ENCODE measurements at places on chromosomes 1 and 21.
A peak's percentile ranks its signal among the peaks of the same experiment; 100 is the strongest.

DNA sequence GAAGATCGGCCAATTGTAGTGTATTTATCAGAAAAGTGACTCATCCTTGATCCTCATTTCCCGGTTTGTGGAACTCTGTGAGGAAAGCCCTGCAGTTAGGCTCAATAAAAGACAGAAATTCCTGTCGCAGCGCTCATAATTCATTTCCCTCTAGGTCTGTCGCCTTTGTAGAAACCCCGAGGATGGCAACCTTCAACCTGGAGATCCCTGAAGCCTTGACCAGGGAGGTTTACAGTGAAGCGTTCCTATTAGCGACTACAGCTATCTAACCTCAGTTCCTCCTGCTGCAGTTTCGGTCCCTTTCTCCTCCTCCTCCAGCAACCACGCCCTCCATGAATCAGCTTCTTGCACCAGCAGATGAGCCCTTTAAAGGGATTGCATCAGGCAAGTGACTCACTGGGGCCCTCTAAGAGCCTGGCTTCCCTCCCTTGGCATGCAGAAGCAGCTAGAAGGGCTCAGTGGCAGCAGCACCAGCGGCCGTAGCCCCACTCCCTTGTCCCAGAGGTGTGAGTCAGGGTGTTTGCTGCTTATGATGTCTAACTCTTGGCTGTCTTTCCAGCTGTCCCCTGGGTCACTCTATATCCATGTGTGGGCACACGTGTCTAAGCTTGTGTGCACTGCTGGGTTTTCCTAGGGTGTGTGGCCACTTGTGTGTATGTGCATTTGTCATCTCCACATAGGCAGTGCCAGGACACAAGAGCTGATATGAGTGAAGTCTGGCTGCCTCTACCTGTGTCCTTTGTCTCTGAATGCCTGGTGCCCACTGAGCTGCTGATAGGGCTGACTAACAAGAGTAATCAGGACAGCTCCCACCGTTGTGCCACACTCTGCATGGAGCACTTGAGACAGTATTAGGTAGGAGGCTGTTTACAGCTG is 779 bp upstream of the STK40 start:
- DNase-seq: peak; percentile 100

- DNase-seq: no peak
These were observed 6.7 kb downstream of the GRHL3 start for GRCh38 chr1:24325587-24326449.

GRCh38 chr21:46661211-46661625 is 25.7 kb downstream of the PRMT2 start:
- peak; percentile 81 for DNase-seq

- no peak for DNase-seq
These were observed 49.9 kb downstream of the UMODL1 start for GRCh38 chr21:42120903-42121535.

- peak; percentile 88 for DNase-seq
These were observed 48.1 kb upstream of the PAXBP1 start for GRCh38 chr21:32819694-32820093.

GRCh38 chr1:19744335-19744743 is 55.4 kb downstream of the TMCO4 start:
- DNase-seq: no peak

DNA sequence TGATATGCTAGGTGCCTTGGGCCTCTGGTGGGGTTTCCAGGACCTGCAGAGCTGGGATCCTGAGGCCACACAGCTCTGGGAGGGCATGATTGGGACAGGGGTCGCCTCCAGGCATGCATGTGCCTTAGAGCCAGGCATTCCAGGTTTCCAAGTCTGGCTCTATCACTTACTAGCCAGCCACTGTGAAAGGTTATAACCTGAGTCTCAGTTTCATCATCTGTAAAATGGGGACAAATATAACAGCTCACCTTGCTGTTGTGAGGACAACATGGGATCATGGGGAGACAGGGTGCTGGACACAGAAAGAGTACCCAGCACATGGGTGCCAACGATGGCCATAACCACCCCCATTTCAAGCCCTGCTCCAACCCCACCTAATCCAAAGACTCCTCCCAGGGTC is 2.7 kb downstream of the CHI3L1 start:
- no peak for DNase-seq

- no peak for DNase-seq
These were observed 119.9 kb downstream of the NOS1AP start for GRCh38 chr1:162189345-162189744.

DNA sequence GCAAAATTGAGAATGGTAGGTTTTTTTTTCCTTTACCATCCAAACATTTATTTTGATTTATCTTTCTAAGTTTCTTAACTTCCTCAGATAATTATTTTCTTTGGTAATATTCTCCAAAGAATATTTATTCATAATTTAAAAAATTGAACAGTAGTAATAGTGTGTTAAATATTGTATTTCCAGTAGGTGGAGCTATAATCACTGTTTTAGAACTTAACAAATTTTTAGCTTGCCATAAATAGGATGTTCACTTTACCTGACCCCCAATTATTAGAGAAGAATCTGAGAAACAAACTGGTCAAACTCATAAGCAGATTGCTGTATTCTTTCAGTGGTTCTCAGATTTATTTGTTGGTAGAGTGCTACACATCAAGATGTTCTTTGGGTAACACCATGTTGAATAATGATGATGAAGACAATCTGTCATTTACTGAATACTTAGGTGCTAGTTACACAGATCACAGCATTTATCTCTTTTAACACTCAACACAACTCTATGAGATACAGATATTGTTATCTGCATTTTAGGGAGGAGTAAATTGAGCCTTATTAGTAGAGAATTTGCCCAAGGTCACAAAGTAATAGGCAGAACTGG is 82.4 kb upstream of the GPR88 start:
- peak; percentile 14 for DNase-seq

DNA sequence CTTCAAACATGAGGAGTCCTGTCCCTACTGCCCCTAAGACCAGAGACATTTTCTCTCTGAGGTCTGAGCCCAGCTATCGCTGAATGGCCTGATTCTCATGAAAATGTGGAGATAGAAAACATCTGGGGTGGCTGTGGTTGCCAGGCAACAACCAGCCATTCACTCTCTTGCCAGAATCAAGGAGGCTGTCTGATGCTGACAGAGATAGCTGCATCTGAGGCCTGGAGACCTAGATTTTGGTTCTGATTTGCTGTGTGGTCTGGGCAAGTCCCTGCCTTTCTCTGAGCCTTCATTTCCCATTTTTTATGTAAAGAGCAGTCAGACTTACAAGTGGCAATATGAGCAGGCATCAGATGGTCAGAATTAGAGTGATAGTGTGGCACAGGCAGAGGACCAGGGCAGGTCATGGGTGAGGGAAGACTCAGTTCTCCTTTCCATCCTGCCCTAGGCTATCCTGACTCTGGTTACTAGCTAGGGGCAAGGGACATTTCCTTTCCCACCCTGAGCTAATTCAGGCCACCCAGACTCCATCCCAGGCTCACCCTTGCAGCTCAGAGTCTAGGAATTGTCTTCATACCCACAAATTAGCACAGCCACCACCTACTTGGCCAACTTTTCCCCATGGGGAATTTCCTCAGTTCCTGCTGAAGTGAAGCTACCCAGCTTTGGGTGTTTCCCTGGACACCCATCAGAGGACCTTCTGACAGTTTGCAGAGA is 20.0 kb upstream of the RNF19B start:
- DNase-seq: peak; percentile 74

DNA sequence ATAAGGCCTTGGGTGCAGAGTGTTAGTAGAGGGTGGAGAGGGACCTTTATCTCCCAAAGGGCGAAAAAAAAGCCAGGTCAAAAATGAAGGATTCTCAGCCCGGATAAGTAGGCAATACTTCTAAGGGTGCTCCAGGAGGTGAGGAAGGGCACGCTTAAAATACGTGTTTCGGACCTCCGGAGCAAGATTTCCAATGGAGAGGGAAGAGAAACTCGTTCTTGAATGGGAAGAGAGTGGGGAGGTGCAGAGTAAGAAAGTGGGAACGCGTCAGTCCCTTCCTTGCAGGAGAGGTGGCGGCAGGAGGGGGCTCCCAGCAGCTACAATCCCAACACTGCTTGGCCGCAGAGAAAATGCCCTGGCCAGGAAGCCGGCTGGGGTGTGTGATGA is 581 bp downstream of the EFCAB14 start:
- DNase-seq: no peak

- DNase-seq: no peak
These were observed 17.4 kb downstream of the WDR4 start for GRCh38 chr21:42861848-42862400.

DNA sequence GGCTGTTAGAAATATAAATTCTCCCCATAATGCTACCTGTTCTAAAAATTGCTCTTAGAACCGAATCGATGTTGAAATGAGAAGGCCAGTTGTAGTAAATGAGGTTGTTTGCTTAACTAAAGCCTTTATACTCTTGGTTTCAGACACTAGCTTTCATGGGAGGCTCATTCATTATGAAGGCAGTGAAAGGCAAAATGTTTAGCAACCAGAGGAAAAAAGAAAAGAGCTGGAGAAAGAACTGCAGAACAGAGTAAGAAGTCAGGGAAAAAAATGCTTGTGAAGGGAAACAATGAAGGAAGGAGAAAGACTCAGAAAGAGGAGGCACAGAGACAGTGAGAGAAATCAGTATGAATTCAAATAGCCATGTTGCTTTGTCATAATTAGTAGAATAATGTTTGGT is 128.2 kb downstream of the ATP5PO start:
- DNase-seq: no peak

DNA sequence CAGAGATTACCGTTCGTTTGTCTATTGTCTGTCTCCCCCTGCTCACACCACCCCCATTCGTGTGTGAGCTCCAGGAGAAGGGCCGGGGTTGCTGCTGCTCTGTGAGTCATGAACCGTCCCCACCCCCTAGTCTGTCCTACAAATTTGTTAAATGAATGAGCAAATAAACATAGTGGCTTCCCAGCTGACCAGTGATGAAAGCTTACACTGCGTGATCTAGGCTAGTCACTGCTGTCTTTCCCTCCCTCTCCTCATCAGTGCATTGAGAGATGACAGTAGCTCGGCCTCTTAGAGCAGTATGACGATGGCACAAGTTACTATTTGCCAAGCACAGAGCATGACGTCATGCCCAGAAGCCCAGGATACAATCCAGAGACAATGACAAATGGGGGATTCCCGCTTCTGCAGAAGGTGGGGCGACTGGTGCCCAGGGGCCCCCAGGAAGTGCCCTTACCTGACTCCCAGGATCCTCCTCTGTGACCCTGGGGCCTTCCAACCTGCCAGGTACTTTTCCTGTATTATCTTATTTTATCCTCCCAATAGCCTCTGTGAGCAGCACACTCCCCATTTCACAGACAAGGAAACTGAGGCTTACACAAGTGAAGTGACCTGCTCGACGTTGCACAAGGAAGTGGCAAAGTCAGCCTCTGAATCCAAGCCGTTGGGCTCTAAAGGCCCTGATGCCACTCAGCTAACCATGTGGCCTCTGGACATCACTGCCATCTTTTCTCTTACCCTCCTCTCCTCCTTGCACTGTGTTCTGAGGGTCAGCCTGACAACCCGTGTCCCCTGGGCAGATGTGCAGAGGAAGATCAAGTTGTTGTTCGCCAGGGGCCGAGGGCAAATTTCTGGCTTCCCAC is 8.6 kb upstream of the EPHA2 start:
- DNase-seq: peak; percentile 95

DNA sequence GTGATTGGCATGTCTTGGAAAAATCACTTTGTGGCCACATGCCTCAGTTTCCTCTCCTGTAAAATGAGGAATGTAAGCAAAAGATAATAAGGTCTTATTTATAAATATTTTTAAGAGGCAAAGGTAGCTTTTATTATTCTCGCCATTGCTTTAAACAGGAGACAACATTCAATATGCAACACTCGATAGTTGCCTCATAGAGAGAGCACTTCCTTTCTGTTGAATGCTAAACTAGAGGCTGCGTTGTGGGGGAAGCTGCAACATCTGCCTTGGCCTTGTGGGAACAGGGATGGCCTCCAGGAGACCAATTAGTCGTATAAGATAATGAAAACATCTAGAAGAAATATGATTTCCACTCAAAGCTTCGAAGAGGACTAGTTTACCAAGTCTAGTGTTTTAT is 3.5 kb downstream of the OSCP1 start:
- DNase-seq: no peak
